Renal cortical epithelial cell (primary cell): ENCODE measurements at places on chromosomes 4 and X.

DNA sequence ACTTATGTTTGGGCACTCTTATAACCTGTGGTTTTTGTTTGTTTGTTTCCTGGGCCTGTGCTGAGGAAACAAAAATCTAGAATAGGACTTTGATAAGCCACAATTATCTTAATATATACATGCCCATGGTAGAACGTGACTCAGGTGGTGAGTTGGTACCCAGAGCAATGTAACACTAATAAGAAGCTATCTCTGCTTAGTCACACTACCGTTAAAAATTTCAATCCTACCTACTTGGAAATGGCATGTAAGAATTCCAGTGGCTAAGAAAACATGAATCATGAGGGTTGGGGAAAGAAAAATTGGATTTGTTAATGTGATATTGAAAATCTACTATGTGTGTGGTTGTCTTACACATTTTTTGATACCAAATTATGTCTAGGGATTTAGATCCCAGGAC, 30.5 kb upstream of the ADGRG2 start:
- DNase-seq = peak; percentile 57

GRCh38 chrX:68983004-68983857, 154.4 kb downstream of the EFNB1 start:
- DNase-seq = no peak

DNA sequence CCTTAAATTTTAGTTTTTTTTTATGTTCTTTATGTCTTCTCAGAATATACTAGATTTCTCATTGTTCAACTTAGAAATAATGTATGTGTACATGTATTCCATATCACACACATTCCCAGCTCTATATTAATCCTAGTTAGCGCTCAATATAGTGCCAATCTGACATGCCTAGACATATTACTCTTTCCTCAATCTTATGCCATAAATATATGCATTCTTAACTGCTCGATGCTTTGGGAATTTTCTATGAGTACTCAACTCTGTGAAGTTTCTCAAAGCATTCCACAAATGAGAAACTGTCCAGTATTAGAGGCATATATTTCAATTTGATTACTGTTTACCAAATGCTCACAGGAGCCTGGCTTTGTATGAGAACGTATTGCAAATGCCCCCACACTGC, 231.2 kb upstream of the VEGFC start:
- DNase-seq = no peak

- DNase-seq = no peak
These were observed 789.0 kb downstream of the TECRL start for GRCh38 chr4:63620271-63620670.

- no peak for DNase-seq
These were observed 9.9 kb downstream of the CENPVL3 start for GRCh38 chrX:51608766-51609165.

- DNase-seq = no peak
These were observed 119.3 kb downstream of the ZNF827 start for GRCh38 chr4:145819101-145819852.

DNA sequence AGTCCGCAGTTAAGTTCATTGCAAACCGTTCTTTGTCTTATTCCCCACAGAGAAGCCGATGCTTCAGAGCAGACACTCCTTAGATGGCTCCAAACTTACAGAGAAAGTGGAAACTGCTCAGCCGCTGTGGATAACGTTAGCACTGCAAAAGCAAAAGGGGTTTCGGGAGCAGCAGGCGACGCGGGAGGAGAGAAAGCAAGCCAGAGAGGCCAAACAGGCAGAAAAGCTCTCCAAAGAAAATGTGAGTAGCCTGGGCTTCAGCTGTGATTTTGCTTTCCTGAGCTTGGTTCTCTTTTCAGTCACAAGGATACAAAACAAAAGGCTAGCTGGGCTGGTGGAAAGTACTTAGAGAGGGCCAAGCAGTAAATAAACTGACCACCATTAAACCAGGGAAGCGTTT, 64.0 kb downstream of the AASDH start:
- no peak for DNase-seq

DNA sequence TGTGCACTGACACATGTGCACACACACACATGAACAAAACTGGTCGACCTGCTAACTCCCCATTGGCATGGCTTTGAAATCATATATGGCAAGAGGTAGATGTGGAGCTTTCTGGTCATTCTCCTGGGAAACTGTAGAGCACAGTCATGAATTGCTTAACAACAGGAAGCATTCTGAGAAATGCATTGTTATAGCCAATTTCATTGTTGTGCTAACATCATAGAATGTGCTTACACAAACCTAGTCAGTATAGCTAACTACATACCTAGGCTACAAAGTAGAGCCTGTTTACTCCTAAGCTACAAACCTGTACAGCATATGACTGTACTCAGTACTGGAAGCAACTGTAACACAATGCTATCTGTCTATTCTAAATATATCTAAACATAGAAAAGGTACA, 134.2 kb upstream of the SH3RF1 start:
- DNase-seq = peak; percentile 88

GRCh38 chr4:104848597-104849225, 298.0 kb upstream of the TET2 start:
- peak; percentile 3 for DNase-seq

DNA sequence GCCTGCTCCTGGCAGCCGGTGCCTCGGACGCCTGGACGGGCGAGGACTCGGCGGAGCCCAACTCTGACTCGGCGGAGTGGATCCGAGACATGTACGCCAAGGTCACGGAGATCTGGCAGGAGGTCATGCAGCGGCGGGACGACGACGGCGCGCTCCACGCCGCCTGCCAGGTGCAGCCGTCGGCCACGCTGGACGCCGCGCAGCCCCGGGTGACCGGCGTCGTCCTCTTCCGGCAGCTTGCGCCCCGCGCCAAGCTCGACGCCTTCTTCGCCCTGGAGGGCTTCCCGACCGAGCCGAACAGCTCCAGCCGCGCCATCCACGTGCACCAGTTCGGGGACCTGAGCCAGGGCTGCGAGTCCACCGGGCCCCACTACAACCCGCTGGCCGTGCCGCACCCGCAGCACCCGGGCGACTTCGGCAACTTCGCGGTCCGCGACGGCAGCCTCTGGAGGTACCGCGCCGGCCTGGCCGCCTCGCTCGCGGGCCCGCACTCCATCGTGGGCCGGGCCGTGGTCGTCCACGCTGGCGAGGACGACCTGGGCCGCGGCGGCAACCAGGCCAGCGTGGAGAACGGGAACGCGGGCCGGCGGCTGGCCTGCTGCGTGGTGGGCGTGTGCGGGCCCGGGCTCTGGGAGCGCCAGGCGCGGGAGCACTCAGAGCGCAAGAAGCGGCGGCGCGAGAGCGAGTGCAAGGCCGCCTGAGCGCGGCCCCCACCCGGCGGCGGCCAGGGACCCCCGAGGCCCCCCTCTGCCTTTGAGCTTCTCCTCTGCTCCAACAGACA, 4.4 kb downstream of the SOD3 start:
- DNase-seq = no peak

GRCh38 chr4:4672402-4672801, 130.6 kb upstream of the STX18 start:
- no peak for DNase-seq

DNA sequence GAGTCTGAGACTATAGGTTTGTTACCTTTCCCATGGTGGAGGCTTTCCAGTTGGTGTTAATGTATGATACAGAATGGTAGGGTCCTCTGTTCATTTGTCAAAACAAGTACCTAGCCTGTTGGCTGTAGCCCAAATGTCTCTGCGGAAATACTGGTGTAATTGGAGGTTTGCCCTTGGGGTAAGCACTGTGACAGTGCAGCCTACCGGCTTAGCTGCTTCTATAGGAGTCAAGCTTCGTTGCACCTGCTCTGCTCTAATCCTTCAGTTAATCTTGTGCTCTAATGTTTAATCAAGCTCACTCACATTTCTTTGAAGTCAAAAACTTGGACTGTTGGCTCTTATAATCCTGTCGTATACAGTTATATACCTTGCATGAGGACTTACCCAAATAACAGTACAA, 203.4 kb downstream of the CCNG2 start:
- peak; percentile 49 for DNase-seq

DNA sequence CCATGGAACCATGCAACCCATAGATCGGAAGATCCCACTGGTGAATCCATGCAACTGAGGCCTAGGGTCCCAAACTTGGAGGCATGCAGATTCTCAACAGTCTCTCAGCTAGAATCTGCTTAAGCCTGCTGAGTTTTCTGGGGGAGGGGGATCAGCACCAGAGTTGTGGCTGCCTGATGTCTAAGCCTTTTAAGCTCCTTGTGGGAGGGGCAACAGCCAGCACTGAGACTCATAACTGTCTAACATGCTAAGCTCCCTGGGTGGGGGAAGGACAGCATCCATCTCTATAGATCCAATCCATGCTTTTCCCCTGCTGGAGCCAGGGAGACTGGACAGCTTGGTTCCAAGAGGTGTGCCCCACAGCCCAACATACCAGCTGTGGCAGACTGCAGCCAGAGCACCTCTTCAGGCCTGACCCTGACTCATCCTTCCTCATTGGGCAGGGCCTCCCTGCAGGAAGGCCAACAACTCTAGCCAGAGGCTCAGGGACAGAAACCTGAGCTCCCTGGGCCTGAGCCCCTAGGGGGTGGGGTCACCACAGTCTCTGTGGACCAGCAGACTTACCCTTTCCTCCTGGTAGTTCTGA, 300.1 kb upstream of the SLC7A11 start:
- DNase-seq = peak; percentile 24

DNA sequence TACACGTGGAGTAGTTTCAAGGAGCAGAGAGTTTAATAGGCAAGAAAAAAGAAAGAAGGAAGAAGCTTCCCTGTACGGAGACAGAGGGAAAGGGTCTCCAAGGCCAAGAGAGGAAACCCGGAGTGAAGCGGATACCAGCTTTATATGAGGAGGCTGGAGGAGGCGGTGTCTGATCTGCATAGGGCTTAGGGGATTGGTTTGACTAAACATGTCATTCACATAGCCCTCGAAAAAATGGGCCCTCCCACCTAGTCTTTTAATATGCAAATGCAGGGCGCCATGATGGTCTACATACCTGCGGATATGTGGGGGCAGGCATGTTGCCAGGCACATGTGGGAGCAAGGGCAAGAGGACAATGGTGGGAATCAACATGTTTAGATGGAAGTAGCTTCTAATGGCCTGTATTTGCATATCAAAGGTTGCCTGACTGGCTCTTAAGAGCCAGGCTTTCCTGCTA, 103.1 kb upstream of the UGT8 start:
- no peak for DNase-seq

- DNase-seq = no peak
These were observed 103.5 kb downstream of the TMA16 start for GRCh38 chr4:163598028-163598427.

DNA sequence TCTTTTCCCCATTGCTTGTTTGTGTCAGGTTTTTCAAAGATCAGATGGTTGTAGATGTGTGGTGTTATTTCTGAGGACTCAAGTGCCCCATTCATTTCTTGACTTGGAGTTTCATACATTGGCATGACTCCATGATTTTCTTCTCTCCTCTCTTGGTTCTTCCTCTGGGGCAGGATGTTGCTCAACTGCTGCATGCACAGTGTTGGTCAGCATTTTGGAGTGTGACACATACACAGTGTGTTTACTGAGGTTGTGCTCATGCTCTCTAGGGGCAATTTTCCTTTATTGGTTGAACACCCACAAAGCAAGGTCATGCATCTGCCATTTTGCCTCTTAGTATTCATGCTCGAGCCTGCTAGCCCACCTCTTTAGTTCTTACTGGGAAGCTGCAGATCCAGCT, 1993.8 kb downstream of the ARAP2 start:
- DNase-seq = peak; percentile 50

GRCh38 chrX:117895418-117895817, 221.2 kb downstream of the KLHL13 start:
- peak; percentile 21 for DNase-seq

GRCh38 chr4:89538886-89539285, 231.3 kb upstream of the GPRIN3 start:
- no peak for DNase-seq

GRCh38 chr4:24570574-24571236, 13.6 kb downstream of the DHX15 start:
- no peak for DNase-seq

GRCh38 chr4:140469791-140470733, 28.0 kb downstream of the MGAT4D start:
- DNase-seq = no peak

DNA sequence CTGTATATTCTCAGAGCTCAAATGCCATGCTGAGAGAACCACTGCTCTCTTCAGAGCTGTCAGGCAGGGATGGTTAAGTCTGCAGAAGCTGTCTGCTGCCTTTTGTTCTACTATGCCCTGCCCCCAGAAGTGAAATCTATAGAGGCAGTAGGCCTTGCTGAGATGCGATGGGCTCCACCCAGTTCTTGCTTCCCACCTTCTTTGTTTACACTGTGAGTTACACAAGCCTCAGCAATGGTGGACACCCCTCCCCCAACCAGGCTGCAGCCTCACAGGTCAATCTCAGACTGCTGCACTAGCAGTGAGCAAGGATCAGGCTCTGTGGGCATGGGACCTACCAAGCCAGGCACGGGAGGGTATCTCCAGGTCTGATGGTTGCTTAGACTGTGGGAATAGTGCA, 271.6 kb downstream of the CENPC start:
- DNase-seq = no peak
